DMS79 treated with DMSO at 0.1 percent for 48 hours (cell line): ENCODE measurements at places on chromosomes 1 and 21.

DNA sequence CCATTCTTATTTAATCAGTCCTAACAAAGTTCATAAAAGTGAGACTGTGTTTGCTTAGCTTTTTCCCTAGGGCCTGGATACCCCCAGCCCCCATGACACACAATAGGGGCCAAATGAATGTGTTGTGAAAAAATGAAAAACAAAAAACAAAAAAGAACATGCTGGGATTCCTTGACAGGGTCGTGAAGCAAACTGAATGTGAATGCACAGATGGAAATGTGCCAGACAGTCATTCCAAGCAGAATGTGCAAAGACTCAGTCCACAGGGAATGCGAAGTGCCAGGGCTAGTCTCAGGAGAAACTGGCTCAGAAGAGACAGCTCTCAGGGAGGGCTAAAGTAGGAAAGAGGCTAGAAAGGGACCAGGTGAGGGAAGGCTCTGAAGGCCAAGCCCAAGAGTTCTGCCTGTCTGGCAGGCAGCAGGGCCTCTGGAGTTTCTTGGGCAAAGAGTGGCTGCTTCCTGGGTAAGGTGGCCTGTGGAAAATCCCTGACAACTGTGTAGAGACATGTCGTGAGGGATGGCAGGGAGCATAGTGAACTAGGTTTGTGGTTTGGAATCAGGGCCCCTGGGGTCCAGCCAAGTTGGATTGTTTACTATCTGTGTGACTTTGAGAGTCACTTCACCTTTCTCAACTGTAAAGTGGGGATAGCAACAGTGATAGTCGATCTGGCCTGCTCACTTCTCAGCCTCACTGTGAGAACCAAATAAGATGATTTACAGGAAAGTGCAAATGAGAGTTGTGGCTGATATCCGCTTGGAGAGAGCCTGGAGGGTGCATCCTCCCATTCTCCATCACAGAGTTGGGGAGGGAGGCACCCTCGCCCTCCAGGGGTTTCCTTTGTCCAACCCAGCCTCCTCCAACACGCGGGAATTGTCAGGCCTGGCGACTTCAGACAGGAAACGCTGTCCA lies 1.2 kb upstream of the ADAM15 start:
- DNase-seq: peak; percentile 71

- no peak for DNase-seq
Measured at GRCh38 chr21:33753886-33754285, 111.6 kb downstream of the ITSN1 start.

DNA sequence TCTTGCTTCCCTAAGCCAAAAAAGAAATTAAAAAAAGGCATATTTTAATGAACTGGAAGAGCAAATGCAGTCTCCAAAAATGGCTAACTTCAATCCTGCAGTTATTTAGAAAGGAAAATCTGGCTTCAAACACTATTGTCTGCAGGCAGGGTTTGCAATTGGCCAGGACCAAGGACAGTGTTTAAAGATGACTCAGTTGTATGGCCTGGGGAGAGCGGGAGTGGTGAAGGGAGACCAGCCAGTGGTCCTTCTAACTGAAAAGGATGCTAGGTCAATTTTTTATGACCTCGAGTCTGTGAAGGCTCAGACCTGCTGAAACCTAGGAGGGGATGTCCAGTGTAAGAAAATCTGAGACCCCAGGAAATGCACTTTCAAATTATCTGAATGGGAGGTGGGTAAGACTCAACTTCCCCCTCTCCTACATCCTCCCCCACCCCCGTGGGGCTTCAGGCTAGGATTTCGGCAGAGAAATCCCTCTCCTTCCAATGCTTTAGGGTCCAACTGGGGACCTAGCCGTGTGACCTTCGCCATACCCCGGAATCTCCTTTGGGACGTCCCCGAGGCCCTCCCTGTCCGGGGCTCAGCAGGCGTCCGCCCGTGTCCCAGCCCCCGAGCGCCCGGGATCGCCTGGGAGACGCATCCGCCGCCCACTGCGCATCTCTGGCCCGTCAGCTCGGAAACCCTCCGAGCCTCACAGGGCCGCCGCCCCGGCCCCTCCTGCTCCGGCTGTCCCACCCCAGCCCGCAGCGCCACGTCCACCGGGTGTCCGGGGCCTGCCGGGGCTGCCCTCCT lies 602 bp upstream of the RIMKLA start:
- peak; percentile 62 for DNase-seq

DNA sequence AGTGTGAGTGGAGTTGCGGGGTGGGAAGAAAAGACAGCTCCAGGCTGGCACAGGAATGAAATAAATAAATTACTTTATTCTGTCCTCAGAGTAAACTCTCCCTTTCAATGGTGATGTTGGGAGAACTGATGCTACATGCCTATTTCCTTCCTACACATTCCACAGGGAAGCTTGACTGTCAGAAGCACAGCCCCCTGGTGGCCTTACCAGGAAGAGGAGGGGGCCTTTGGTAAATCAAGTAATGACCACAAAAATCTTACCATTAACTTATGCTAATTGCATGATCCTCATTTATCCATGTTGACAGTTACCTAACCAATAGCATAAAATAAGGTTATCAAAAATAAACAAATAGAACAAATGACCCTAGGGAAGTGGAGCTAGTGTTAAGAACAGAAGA lies 605.0 kb upstream of the PKN2 start:
- DNase-seq: no peak

GRCh38 chr1:1462318-1462966 lies 9.1 kb upstream of the ATAD3B start:
- DNase-seq: peak; percentile 44

- no peak for DNase-seq
Measured at GRCh38 chr1:77489910-77490309, 192.5 kb downstream of the ZZZ3 start.

DNA sequence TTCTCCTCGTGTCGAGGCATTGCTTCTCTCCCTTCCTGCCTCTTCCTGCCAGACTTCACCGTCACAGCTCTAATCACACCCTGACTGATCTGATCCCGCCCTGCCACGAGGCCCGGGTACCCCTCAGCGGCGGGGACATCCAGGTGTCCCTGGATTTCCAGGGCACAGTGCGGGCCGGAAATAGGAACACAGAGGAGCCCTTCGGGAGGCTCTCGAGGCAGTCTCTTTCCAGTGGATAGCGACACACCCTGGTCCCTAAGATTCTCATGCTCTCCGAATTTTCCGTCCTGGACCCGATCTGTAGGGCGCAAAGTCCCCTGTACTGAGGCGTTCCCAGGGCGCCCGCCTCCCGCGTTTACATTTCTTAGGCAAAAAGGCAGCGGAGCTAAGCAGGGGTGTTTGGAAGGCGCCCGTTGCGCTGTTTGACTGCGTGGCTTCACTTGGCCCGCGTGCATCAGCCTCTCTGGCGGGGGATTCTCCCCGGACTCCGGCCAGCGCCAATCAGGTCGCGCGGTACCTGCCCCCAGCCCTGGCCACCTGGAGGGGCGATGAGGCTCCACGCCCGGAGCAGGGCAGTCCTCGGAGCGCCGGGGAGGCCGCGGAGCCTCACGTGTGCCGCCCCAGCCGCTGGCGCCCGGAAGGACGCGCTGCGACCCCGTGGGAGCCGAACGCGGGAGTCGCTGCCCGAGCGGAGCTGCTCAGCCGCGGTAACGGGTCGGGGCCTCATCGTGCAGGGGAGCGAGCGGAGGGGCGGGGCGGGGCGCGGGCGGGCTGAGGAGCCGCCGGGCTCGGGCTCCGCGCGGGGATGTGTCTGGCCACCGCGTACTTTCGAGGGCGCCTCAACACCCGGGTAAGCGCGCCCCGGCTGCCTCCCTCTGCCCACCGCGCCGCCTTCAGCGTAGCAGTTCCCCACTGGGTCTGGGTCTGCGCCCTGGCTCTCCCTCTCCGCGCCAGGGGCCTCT lies at the start of gene FAM163A:
Gene FAM163A (plus strand): TSS at position 575 of the 962 bp plus-strand sequence. CDS start 69,807 bp downstream, outside the sequence.
- peak; percentile 11 for DNase-seq

DNA sequence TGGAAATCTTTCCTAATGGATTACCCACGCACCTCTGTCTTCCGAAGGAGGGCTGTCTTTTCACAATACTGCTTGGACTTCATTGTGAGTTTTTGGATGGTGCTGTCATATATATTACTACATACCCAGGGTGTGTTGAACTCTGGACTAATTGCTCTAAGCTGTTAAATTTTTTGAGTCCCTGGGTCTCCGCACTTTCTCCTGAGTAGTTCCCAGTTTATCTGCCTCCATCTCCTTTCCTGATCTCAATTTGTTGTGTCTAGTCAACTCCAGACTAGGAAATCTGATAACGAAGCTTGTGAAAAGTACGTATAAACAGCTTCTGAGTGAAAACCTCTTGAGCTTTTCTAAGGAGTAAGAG lies 211.1 kb downstream of the ROR1 start:
- no peak for DNase-seq

DNA sequence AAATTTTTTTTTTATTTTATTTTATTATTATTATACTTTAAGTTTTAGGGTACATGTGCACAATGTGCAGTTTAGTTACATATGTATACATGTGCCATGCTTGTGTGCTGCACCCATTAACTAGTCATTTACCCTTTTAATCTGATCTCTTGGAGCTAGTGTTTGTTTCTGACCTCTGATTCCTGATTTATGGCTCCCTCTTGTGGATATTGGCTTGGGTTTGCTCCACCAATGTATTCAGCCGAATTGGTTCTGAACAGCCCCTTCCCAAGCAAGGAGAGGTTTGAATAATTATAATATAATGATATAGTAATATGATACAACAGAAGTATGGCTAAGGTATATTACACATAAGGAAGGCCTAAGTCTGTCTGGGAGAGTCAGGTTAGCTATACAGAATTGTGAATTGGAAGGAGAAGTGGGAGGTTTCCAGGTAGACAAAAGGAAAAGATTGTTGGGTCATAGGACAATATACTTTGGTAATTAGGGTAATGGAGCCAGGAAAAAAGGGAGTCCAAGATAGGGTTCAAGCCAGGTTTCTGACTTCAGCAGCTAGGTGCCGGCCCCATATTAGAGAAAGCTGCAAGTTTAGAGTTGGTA lies 53.1 kb upstream of the HMCN1 start:
- peak; percentile 31 for DNase-seq

GRCh38 chr1:112937070-112937469 lies 18.9 kb downstream of the SLC16A1 start:
- DNase-seq: no peak

DNA sequence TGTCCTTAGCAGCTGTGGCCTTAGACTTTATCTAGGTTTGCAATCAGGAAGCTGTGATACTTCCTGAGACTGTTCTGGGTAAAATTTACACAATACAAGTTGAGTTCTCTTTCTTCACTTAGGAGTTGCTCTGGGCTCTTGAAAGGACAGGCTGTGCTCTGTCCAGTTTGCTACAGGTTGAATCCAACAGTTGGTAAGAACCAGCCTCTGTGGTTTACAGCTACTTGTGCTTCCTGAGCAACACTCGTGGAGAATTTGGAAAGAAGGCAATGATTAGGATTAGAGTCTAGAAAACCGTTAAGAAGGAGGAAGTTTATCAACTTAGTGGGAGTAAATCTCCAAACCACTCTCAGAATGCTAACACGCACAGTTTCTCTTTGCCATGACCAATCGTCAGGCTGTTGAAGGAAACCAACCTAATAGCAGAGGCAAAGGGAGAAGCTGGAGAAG lies 26.8 kb downstream of the GFI1 start:
- no peak for DNase-seq

DNA sequence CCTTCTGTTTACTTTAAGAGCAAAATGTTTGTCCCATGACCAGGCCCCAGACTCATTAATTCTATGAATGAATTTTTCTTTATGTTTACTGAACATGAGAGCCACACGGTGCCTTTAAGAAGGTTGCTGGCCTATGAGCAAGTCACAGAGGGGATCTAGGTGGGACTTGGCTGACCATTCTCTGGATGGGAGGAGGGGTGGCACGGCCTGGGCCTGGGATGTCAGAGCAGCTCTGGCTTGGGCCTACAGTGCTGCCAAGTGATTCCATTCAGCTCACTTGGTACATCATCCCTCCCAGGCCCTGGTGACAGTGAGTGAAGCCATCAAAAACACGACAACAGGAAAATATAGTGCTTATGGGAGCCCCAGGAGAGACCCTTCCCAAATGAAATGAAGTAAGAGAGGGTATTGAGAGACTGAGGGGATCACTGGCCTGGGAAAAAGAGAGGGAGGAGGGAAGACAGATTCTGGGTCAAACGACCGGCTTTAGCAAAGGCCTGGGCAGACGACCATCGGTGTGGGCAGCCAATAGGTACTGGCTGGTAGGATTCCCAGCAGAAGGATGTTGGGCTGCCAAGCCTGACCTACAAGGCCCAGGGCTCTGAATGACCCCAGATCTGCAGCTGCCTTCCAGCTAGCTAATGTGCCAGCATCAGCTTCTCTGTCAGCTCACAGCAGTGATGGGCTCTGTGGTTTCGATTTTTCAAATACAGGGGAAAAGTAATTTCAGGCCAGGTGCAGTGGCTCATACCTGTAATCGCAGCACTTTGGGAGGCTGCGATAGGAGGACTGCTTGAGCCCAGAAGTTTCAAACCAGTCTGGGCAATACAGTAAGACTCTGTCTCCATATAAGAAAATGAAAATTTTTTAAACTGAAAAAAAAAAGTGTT lies 3.3 kb downstream of the TMEM53 start:
- no peak for DNase-seq

DNA sequence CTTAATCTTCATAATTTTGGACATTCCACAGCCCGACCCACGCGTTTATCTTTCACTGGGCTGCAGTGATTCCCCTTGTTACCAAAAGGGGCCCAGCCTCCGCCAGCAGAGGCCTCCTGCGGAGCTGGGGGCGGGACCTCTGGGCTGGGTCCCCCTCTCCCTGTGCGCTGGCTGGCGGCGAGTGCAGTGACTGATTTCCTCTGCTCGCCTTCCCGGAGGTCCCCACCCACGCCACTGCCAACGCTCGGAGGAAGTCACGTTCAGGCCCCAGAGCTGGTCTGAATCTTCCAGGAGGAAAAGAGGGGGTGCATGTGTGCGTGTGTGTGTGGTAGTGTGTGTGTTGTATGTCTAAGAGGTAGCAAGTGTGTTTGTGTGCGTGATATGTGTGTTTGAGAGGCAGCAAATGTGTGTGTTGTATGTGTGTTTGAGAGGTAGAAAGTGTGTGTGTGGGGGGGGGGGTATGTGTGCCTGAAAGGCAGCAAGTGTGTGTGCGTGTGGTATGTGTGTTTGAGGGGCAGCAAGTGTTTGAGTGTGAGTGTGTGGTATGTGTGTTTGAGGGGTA lies 35.0 kb upstream of the JAK1 start:
- no peak for DNase-seq

DNA sequence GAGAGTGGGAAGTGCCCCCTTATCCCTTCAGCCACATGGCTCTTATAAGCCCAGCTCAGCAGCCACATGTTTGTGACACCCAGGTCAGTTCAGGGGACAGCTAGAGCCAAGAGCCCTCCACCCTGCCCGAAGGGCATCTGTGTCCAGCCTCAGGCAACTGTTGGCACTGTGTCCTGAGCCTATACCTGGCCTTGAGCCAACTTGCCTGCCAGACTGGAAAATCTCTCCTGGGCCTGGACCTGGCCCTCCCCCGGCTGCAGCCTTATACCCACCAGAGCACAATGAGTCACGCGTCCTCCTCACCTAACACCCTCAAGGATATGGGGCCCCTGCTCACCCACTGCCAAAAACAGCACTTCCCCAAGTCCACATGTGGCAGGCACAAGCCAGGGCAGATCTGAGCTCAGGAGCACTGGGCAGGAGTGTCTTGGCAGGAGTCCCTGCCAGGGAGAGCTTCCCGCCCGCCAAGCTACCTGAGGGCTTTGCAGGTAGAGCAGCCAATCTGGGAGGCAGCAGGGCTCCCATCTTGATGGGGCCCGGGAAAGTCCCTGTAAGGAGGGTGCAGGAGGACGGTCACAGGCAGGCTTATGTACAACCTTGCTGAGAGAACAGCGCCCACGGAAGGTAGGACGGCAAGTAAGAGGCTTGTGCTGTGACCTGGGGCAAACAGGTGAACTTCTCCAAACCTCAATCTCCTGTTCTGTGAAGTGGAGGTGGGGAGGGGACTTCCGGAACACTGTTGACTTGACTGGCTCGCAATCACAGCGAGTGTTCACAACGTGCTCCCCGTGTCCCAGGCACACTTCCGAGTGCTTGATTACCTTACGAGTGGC lies 19.8 kb upstream of the HSPG2 start:
- peak; percentile 96 for DNase-seq

GRCh38 chr1:11886986-11887665 lies 28.4 kb upstream of the NPPB start:
- DNase-seq: no peak
